Psoas muscle (tissue), 8 donors: ENCODE measurements at places on chromosomes 3 and 15. TPM values are rescaled to one million over a fixed set of nuclear protein-coding genes. Genes with fewer than 3 reads are reported as not detected.

Gene CCDC33
- polyA plus RNA-seq = 0.01 TPM

Gene SMAD6
- polyA plus RNA-seq = 3.0 TPM

Gene ILDR1
- polyA plus RNA-seq = not detected

Gene CYP8B1
- not detected for polyA plus RNA-seq

Gene APBA2
- 0.08 TPM for polyA plus RNA-seq

Gene LMOD3
- 133 TPM for polyA plus RNA-seq

Gene TTC23
- 3.4 TPM for polyA plus RNA-seq

Gene IMPG2
- polyA plus RNA-seq = 0.08 TPM

GRCh38 chr3:47227678-47228077, 54.9 kb downstream of the KIF9 start:
- DNase-seq = no peak

DNA sequence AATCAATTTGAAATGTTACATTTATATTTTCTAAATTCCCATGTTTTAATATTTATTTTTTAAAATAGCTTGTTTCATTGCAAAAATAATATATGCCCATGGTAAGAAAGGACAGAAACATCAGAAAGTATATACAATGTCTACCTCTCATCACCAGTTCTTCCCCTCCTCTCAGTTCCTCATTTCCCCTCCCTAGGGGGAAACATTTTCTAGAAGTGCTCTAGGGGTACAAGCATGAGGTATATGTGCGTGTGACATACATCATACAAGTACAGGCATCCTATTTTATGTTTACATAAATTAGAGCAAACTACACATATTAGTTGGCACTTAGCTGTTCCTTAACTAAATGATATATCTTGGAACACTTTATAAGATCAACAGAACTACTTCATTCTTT, 189.3 kb upstream of the VEPH1 start:
- DNase-seq = no peak

DNA sequence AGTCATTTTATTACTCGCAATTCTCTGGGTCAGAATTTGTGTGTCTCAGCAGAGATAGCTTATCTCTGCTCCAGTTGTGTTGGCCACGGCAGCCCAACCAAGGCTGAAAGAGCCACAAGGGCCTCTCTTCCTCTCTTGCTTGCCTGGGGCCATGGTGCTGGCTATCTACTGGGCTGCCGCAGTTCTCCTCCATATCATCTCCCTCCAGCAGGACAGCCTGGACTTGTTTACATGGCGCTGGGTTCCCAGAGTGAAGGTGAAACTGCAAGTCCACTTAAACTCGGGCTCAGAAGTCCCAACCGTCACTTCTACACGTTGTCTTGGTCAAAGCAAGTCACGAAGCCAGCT, 134.8 kb downstream of the UACA start:
- DNase-seq = no peak

- no peak for DNase-seq
Measured at GRCh38 chr15:81511138-81511537, 137.1 kb upstream of the TMC3 start.

DNA sequence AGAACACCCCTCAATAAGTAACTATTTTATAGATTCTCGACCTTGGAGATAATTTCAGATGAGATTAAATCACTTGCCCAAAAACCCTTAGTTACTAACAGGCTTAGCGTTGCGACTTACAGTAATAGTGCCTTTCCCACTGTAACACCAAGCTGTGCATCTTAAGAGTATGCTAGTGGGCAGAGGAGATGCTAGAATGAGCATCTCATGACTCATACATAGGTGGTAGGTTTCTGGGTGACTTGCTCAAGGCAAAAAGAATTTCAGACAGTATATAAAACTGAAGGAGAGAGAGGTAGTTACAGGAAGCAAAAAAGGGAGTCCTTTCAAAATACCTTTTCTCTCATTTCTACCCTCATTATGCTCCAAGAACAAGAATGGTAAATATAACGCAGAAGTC, 3.9 kb downstream of the KATNBL1 start:
- no peak for DNase-seq

GRCh38 chr3:168141405-168141998, 45.8 kb upstream of the GOLIM4 start:
- no peak for DNase-seq

DNA sequence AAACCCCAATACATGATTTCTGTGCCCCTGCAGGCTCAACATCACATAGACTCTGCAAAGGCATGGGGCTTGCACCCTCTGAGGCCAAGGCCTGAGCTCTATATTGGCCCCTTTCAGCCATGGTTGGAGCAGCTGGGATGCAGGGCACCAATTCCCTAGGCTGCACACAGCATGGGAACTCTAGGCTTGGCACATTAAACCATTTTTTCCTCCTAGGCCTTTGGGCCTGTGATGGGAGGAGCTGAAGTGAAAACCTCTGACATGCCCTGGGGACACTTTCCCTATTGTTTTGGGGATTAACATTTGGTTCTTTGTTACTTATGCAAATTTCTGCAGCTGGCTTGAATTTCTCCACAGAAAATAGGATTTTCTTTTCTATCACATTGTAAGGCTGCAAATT, 1629.5 kb downstream of the OTOL1 start:
- DNase-seq = no peak

GRCh38 chr3:156038869-156039268, 81.5 kb upstream of the KCNAB1 start:
- no peak for DNase-seq

- DNase-seq = no peak
Measured at GRCh38 chr3:39590806-39591205, 123.3 kb downstream of the MOBP start.

DNA sequence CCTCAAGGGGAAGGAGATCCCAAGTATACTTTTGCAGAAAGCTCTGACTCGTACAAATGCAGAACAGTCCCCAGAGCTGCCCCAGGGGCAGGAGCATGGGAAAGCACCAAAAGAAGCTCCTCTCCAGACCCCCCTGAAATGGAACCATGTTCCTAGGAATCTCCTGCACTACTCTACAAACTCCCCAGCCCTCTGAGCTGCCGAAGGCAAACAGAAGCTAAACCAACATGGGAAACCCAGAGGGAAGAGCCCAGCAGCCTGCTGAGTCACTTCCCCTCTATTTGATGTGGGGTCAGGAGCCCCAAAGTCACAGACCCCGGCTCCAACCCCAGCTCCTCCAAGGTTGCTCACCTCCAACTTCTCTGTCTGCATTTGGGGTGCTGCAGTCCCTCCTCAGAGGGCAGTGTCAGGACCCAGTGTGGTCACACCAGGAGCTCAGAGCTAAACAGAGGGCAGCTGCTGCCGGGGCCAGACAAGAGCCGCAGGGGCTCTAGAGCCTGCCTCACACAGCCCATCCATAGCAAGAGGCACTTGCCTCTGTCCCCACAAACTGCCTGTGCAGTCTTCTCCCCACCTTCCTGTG, 3.8 kb upstream of the PLXNA1 start:
- no peak for DNase-seq

DNA sequence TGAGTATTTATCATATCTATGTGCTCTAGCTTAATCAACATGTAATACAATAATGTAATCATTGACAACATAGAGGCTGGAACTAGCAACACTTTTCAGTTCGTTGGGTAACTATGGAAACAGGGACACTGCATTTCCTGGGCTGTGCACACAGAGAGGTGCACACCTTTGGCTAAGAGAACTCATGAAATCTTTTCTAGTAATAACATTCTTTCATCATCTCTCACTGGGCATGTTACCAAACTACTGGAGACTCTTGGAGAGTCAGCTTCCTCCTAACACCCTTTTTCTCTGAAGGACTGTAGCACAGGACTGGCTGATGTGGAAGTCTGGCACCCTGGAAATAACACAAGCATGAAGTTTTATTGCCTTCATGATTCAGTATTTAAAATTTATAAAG, 135.6 kb downstream of the KCNMB2 start:
- no peak for DNase-seq

DNA sequence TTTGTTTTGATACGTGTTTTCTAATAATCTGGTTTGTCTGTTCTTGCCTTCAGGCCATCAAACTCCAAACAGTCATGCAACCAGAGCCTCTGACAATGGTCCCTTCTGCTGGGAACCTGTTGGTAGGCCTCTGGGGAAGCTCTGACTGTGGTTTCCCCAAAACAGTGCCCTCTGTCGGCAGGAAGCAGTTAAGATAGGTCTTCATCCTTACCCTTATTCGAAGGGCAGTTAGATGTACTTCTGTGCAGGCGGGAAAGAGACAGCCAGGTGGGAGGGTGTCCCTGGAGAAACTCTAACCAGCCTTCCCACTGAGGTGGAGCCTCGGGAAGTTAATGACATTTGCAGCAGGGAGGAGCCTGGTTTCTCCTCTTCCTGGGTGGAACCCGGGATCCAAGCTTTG, 81.6 kb upstream of the CHMP2B start:
- DNase-seq = no peak

- DNase-seq = no peak
Measured at GRCh38 chr3:18864933-18865731, 283.2 kb upstream of the KCNH8 start.

DNA sequence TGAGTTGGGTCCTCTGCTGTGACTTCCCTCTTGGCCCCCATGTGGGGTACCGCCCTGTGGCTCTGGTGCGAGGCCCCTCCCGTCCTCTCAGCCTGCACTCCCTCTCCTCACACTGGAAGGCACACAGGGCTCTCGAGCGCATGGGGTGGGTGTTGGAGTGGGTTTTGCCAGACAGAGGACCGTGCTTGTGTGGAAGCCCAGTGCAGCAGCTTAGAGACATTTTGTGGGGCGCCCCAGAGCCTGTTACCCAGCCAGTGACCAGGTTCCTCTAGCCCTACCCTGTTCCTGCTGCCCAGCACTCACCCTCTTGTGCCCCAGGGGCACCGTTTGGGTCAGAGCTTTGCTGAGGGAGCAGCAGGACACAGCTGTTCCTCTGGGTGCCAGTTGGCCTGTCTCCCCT, 9.9 kb downstream of the PLXNA1 start:
- DNase-seq = no peak

DNA sequence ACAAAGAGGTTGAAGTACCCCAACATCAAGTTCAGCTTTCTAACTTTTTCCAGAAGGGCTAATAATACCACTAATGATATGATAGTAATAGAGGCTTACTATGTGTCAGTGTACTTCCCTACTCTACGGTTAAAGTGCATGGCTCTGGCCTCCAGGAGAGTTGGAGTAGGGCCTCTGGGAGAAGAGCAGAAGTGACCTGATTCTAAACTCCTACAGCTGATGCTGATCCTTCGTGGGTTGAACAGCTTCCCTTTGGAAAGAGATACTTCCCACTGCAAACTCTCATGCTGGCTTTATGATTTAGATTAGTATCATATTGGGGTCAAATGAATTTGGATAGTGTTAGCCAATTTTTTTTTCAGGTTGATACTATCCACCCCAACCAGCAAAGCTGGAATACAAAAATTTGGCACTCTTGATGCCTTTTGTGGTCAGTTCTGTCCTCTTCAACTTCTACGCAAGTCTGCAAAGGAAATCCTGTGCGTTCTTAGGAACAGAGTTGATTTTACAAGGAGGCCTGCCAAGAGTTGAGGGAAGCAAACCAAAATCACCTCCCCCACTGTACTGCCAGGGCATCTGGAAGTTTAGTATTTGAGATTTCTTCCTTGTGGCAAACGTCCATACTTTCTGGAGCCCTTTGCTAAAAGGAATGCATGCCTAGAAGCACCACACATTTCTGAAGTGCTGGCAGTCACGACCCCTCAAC, 17.8 kb downstream of the TMEM212 start:
- no peak for DNase-seq

GRCh38 chr3:139325551-139325950, 18.3 kb upstream of the MRPS22 start:
- DNase-seq = no peak

DNA sequence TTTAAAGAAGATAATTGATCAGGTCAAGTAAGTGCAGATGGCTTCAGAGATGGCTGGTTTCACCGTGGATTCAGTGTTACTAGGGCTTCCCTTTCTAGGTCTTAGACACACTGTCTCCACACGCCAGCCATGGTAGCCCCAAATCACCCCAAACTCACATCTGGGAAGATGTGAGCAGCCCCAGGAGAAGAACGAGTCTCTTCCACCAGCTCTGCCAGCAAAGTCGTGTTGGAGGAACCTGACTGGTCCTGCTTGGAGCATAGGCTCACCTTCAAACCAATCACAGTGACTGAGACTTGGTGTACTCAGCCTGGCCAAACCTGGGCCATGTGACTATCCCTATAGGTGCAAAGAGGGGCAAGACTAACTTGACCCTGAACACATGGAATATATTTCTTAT, 296.7 kb downstream of the RPLP1 start:
- no peak for DNase-seq

- no peak for DNase-seq
Measured at GRCh38 chr3:52889901-52890300, 7.4 kb downstream of the STIMATE start.

GRCh38 chr3:43281020-43281419, 5.3 kb upstream of the SNRK start:
- DNase-seq = no peak

GRCh38 chr3:124840331-124840730, 46.8 kb downstream of the ITGB5 start:
- DNase-seq = no peak

DNA sequence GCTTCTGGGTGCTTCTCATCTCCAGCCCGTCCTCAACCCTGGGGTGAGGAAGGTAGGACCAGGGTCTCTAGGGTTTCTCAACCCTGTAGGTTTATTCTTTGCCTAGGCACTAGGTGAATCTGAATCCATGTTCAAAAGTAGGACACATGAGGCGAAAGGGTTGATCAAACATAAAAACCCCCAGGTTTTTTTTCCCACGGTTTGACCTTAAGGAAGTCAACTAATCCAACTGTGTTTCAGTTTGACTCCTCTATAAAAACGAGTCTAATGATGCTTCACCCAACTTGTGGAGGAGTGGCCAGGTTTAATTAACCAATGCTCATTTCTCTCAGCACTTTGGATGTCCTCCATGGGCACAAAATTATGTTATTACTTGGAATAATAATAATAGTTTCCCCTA, 335.9 kb upstream of the ICE2 start:
- no peak for DNase-seq

- peak; percentile 45 for DNase-seq
Measured at GRCh38 chr3:51718547-51719409, 11.9 kb downstream of the GRM2 start.

DNA sequence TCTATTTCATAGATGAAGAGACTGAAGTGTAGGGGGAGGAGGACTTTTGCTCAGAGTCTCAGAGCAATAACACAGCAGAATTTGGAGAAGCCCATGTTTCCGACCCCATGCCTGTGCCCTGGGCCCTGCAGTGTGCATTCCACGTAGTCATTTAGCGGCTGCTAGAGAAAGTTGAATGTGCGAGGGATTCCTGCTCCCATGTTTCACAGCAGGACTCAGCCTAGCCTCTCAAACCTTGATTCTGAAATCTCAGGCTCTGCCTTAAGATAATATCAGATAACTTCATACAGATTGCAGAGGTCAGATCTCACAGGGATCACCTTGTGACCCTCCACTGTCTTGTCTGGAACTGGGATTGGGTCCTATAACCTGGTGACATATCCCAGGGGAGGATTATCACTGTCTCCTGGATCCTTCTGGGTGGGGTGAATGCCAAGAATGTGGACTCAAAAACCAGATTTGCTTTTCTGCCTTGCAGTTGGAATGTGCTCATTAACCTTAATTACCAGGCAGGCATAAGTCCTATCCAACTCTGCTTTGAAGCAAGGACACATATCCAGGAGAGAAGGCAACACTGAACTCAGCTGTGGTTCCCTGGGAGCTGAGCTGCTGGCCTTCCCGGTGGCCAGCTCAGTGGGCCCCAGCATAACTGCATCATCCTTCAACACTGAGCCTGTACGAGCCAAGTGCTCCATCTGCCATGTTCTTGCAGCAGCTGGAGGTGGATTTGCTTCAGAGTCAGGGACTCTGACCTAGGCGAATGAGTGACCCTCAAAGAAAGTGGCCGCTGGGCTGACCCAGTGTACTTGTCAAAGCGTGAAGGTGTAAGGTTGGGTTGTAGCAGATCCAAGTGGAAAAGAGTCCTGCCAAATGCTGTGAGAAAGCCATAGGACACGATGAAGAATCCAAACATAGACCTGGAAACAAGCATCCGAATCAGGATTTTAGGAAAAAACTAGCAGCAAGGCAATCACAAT, 43.0 kb downstream of the CTXND1 start:
- DNase-seq = no peak
